ENCODE measurements at places on chromosomes 13 and 19.

DNA sequence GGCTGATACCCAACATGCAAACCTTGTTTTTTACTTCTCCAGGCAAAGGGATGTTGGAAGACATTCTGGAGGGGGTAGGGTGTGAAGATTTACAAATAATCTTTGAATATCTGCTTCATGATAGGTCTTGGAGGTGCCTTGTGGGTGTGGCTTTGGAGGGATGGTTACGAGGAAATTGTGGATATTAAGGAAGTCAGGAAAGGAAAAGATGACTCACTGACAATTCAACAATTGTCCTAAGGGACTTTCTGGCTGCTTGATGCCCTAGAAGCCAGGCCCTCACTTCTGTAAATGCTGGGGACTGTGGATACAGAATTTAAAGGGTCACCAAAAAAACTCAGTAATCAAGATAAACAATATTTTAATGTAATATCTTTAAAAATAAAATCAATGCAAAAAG, 37.4 kb upstream of the ZNF527 start:
- no peak for DNase-seq

GRCh38 chr13:95530178-95530577, 22.3 kb upstream of the CLDN10 start:
- DNase-seq, result peak; percentile 41

GRCh38 chr19:2016041-2016807, 710 bp upstream of the BTBD2 start:
- DNase-seq, result peak; percentile 90

DNA sequence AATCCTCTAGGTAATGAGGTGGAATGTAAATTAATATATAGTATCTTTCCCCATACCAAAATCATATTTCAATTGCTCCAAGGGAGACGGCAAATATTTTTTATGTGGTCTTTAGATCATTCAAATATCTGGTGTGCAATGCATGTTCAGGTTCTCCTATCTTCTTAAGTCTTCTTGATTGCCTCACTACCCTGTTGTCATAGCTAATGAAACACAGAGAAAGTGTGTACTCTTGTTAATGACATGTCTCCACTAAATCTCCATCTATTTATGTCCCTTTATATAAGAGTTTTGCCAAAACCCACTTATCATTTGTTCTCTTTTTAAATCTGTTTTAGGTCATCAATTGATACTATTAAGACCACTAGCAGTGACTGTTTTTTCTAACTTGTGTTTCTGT, 6.6 kb downstream of the STARD13 start:
- no peak for DNase-seq

GRCh38 chr13:27960362-27961226, 8.5 kb downstream of the CDX2 start:
- DNase-seq, result peak; percentile 43

GRCh38 chr19:3549816-3550215, 7.6 kb downstream of the MFSD12 start:
- no peak for DNase-seq

DNA sequence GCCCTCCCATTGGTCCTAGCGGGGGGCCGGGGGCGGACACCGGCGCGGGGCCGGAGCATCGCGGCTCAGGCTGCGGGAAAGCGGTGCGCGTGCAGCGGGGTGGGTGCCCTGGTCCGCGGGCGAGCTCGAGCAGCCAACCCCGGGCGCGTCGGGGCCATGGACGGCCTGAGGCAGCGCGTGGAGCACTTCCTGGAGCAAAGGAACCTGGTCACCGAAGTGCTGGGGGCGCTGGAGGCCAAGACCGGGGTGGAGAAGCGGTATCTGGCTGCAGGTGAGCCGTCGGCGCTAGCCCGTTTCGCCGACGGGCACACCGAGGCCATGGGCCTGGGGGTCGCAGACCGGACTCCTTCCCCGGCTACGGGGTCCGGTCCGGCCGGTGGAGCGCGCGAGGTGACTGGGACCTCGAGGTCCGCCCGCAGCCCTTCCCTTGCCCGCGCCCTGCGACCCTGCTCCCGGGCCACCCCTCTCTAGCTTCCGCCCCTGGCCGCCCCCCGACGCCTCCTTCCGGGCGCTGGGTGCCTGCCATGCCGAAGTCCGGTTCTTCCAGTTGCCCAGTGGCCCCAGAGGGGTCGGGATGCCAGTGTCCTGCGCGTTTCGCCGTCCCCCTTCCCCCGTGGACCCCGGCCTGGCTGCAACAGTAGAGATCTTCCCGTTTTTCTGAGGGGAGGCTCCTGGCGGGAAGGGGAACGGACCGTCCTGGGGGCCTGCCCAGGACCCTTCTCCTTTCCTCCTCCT, at the start of gene REEP6:
Gene REEP6 (plus strand): TSS at position 68 of the 735 bp plus-strand sequence. CDS start 89 bp downstream, at position 157.
- DNase-seq, result no peak

All from choroid plexus epithelial cell (primary cell).